ENCODE measurements at places on chromosomes 2 and 18.
A peak's percentile ranks its signal among the peaks of the same experiment; 100 is the strongest.

DNA sequence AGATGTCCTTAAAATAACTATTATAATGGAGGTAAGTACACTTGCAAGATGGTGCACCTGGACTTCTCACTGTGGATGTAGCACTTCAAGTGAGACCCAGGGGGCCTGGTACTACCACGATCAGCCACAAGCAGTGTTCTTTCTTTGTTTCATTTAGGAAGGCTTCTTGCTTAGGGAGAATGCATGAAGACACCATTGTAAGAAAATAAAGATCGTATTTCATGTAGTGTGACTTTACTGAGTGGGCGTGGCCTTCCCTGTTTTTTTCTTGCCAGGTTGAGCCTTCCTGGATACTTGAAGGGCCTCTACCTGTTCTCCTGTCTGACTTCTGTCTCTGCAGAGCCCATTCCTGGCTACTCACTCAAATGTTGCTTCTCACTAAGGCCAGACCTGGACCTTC is 615.6 kb upstream of the SOX11 start:
- no peak for DNase-seq

- no peak for DNase-seq
Observed at GRCh38 chr2:25229279-25230197, 61.2 kb upstream of the POMC start.

- DNase-seq, result no peak
Observed at GRCh38 chr18:80037869-80038630, 3.8 kb downstream of the RBFA start.

GRCh38 chr2:96528006-96528699 is 8.4 kb upstream of the ARID5A start:
- DNase-seq, result peak; percentile 96

DNA sequence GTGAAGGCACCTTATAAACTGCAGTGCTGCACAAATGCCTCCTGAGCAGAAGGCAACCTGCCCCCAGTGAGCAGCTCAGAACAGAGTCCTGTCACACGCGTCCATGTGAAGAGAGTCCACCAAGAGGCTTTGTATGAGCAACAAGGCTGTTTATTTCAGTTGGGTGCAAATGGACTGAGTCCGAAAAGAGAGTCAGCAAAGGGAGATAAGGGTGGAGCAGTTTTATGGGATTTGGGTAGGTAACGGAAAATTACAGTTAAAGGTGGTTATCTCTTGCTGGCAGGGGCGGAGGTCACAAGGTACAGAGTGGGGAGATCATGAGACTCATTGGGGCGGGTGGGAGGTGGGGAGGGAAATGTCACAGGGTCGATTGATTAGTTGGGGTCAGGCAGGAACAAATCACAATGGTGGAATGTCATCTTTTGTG is 53.4 kb upstream of the RALBP1 start:
- no peak for DNase-seq

Data from activated naive CD4-positive, alpha-beta T cell treated with anti-CD3 and anti-CD28 coated beads for 36 hours (primary cell).